Small intestine (tissue), 16 donors: ENCODE measurements at places on chromosomes 4 and X. TPM values are rescaled to one million over a fixed set of nuclear protein-coding genes. Genes with fewer than 3 reads are reported as not detected.
A peak's percentile ranks its signal among the peaks of the same experiment; 100 is the strongest.

DNA sequence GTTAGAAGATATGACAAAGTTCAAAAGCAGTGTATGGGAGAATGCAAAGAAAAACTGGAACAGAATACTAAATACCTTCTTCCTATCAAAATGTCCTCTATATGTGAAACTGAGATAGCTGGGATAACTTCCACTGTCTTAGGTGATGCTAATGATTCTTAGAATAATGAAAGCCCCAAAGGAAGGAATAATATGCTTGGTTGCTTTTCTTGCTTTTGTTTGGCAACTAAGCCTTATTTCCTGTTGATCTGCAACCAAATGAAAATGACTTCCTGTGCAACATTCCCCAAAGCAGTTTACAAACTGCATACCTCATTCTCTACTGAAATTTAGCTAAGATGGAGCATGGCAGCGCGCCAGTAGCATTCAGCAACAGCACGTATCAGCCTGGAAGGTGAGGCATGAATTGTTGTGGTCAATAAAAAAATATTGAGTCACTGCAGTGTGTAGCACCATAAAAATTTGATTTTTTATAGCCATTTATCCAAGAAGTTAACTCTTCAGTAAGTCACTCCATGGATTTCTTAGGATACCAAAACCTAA is 18.7 kb downstream of the NDNF start:
- no peak overlapping the region for H3K27ac ChIP-seq
- no peak for DNase-seq
- no peaks in the 10 kb centered on the region for H3K4me1 ChIP-seq

Gene CFI
- polyA plus RNA-seq: 43.7 TPM

Gene PPARGC1A
- 5.4 TPM for polyA plus RNA-seq

GRCh38 chr4:184826691-184827270 is 1.0 kb upstream of the ACSL1 start:
- peaks cover 3% of the 10 kb centered on the region for H3K4me1 ChIP-seq
- H3K27me3 ChIP-seq: no peaks in the 10 kb centered on the region
- H3K36me3 ChIP-seq: no peaks in the 10 kb centered on the region
- no peak overlapping the region for H3K27ac ChIP-seq
- peak overlapping the region; percentile 26 for H3K4me3 ChIP-seq

DNA sequence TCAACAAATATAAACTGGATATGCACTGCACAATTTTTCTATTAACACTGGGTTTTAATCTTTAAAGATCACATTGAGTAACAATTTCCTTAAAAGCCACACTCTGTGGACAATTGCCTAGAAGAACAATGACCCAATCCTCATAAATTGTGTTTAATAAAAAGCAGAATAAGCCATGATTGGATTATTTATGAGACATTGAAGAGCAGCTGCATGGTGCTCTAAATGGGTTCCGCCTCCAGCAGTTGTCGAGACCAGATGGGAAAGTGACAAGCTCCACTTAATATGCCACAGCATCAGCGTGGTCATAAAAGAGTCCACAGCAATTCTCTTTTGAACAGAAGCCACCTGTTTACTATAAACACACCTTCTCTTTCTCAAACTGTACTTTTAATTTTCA is 635.2 kb upstream of the FRG1 start:
- DNase-seq: no peak
- no peaks in the 10 kb centered on the region for H3K27me3 ChIP-seq
- no peak overlapping the region for H3K27ac ChIP-seq
- no peaks in the 10 kb centered on the region for H3K4me1 ChIP-seq
- H3K36me3 ChIP-seq: no peaks in the 10 kb centered on the region

Gene BMP3
- polyA plus RNA-seq: 0.45 TPM

Gene LPAR4
- not detected for polyA plus RNA-seq

Gene ALPK1
- 6.9 TPM for polyA plus RNA-seq

Gene DUSP21
- 2.2 TPM for polyA plus RNA-seq

DNA sequence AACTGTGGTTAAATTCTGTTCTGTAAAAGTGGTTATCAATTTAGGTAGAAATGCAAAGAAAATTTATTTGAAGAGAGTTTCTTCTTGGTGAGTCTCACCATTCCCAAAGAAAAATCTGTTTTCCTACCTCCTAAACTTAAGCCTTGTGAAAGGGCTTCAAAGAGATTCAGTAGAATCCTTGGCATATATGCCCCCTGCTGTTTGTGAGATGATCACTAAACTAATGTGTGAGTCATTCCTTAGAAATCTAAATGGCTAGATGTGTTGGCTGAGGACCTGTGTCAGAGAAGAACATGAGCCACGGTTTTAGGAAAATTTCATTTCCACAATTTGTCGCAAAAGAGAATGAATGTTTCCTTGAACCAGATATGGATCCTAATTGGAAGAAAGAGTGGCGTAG is 260.9 kb downstream of the SLC7A11 start:
- no peaks in the 10 kb centered on the region for H3K4me1 ChIP-seq
- H3K27me3 ChIP-seq: no peaks in the 10 kb centered on the region
- DNase-seq: no peak

DNA sequence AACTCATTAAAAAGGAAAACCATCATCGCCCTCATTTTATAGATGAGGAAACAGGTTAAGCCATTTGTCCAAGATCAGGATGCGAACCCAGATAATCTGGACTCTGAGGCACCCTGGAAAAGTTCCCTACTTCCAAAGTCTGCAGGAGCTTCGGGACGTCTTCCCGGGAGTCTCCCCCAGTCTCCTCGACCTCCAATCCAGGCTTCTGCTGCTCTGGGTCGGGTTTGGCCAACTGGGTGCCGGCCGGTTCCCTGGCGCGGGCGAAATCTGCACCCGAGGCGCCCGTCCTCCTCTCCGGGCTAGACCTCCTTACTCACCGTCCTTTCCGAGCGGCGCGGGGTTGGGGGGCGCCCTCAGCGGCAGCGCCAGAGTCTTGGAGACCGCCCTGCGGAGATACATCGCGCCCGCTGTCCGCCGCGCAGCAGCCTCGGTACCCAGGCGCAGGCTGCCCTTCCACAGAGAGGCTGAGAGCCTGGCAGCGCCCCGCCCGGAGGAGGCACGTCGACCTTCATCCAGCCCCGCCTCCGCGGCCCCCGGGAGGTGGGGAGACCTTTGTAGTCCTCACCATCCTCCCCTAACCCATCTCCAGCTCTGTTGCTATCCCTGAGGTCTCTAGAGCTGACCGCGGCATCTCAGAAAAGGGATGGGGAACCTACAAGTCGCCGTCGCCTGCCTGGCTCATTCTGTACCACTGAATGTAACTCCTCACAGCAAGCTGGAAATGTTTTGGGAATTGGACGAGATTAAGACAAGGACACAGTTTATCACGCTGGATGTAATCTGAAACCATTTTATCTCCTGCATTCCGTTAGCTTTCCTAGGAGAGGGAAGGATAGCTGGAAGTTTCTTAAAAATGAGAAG is at the start of gene MGARP:
Gene MGARP (minus strand): TSS at position 466 of the 861 bp plus-strand sequence. CDS start 67 bp downstream, at position 399.
- no peak for DNase-seq
- peaks cover 8% of the 10 kb centered on the region for H3K4me1 ChIP-seq
- H3K4me3 ChIP-seq: peak within 1 kb of the TSS; percentile 35
- H3K27me3 ChIP-seq: no peaks in the 10 kb centered on the region

Gene NHS
- polyA plus RNA-seq: under 0.01 TPM

Gene GLRB
- 0.22 TPM for polyA plus RNA-seq

- H3K27me3 ChIP-seq: no peaks in the 10 kb centered on the region
- no peak for DNase-seq
- no peaks in the 10 kb centered on the region for H3K4me1 ChIP-seq
Measured at GRCh38 chr4:96295143-96295741, 455.3 kb downstream of the PDHA2 start.

DNA sequence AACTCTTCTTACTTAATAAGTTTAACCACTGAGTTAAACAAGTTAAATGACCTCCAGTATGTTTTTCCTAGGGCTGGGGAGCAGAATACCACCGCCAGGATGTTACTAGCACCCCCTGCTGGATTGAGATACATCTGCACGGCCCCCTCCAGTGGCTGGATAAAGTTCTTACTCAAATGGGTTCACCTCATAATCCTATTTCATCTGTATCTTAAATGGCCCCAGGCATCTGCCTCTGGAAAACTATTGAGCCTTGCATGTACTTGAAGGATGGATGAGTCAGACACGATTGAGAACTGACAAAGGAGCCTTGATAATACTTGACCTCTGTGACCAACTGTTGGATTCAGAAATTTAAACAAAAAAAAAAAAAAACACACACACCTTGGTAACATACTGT is 61.5 kb upstream of the MMAA start:
- no peak overlapping the region for H3K27ac ChIP-seq
- no peaks in the 10 kb centered on the region for H3K27me3 ChIP-seq
- H3K4me3 ChIP-seq: no peak overlapping the region
- no peaks in the 10 kb centered on the region for H3K4me1 ChIP-seq
- peaks cover 12% of the 10 kb centered on the region for H3K36me3 ChIP-seq

DNA sequence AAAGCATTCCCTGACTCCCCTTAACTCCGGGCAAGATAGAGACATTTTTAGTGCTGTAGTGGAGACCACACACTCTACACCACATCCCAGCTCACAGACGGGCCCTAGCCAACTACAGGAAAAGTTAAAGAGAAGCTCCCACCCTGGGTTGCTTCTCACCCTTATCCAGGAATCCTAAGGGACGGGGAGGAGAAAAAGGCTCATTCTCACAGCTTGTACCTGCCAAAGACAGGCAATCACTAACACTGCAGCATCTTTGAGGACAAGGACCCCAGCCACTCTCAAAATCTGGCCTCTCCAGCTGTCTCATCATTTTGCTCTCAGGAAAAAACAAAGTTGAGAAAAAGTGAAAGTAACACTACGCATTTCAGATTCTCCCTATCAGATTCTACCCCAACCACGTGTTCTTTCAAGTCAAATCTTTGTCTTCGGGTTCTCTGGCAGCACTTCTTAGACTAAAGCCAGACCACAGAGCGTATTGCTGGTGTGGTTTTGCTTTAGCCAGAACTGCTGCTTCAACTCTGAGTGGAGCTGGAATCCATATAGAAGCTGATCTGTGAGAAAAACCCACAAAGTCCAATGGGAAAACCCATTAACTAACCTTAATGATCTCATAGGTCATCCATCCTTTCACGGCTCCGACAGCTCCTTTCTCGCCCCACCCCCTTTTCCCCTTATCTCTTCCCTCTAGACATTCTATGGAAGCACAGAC is 605.9 kb upstream of the DIPK2B start:
- peak; percentile 58 for DNase-seq
- H3K27me3 ChIP-seq: no peaks in the 10 kb centered on the region
- peaks cover 6% of the 10 kb centered on the region for H3K4me1 ChIP-seq
- peaks cover 12% of the 10 kb centered on the region for H3K36me3 ChIP-seq
- no peak overlapping the region for H3K4me3 ChIP-seq
- peak overlapping the region; percentile 51 for H3K27ac ChIP-seq

DNA sequence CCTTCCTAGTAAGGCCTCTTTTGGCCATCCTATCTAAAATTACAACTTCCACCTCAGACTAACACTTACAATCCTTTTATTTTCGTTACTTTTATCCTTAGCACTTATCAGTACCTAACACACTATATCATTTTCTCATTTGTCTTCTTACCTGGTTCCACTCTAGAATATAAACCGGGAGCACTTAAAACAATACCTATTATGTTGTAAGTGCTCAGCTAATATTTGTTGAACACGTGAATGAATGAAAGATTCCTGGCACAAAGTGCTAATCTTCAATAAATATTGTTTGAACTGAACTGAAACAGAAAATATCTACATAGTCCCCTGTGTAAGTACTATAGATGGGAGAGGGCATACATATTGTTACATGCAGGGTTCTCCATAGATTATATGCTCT is 14.4 kb downstream of the MGARP start:
- H3K27ac ChIP-seq: no peak overlapping the region
- H3K27me3 ChIP-seq: no peaks in the 10 kb centered on the region
- H3K4me1 ChIP-seq: no peaks in the 10 kb centered on the region
- no peak overlapping the region for H3K4me3 ChIP-seq
- H3K36me3 ChIP-seq: no peaks in the 10 kb centered on the region
- no peak for DNase-seq

- no peaks in the 10 kb centered on the region for H3K27me3 ChIP-seq
- no peak overlapping the region for H3K27ac ChIP-seq
- no peaks in the 10 kb centered on the region for H3K36me3 ChIP-seq
- peak; percentile 45 for DNase-seq
- no peaks in the 10 kb centered on the region for H3K4me1 ChIP-seq
Measured at GRCh38 chr4:101256222-101256621, 91.1 kb downstream of the PPP3CA start.

Gene TEX11
- 0.04 TPM for polyA plus RNA-seq

DNA sequence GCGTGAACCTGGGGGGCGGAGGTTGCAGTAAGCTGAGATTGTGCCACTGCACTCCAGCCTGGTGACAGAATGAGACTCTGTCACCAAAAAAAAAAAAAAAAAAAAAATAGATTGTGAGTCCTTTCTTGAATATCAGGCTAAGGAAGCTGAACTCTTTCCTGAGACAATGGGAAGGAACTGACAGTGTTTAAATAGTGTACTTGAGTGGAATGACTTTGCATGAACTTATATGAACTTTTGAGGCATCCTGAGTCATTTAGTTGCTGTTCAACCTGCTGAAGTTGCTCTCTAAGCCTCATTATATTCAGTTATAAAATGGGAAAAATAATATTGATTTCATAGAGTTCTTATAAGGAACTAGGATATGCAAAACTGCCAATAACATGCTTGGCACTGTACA is 79.3 kb upstream of the LIMCH1 start:
- H3K4me3 ChIP-seq: no peak overlapping the region
- no peaks in the 10 kb centered on the region for H3K36me3 ChIP-seq
- no peak overlapping the region for H3K27ac ChIP-seq
- H3K27me3 ChIP-seq: no peaks in the 10 kb centered on the region
- DNase-seq: no peak

DNA sequence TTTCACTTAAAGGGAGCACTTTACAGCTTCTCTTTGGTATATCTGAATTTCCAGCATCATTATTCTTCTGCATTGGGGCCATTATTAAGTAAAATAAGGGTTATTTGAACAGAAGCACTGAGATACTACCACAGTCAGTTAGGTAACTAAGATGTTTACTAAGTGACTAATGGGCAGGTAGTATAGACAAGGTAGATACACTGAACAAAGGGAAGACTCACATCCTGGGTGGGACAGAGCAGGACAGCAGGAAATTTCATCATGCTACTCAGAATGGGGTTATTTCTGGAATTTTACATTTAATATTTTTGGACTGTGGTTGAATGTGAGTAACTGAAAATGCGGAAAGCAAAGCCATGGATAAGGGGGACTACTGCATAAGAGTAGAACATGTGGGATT is 316.0 kb downstream of the CCSER1 start:
- no peaks in the 10 kb centered on the region for H3K36me3 ChIP-seq
- no peaks in the 10 kb centered on the region for H3K27me3 ChIP-seq
- no peak overlapping the region for H3K4me3 ChIP-seq
- no peak for DNase-seq
- H3K27ac ChIP-seq: no peak overlapping the region

Gene FAM53A
- polyA plus RNA-seq: not detected

DNA sequence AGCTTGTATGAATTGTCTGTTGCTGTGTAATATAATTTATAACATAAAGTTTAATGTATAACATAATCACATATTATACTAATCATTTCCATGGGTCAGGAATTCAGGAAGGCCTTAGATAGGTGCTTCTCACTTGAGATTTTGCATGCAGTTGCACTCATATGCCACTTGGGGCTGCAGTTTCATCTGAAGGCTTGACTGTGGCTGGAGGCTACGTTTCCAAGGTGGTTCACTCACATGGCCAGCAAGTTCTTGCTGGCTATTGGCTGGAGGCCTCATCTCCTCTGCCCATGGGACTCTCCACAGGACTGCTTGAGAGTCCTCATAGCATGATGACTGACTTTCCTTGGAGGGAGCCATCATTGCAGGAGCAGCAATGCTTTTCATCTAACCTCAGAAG is 53.4 kb upstream of the STX18 start:
- no peak overlapping the region for H3K4me3 ChIP-seq
- H3K27me3 ChIP-seq: no peaks in the 10 kb centered on the region
- no peaks in the 10 kb centered on the region for H3K36me3 ChIP-seq

Gene GPC3
- polyA plus RNA-seq: not detected

Gene UBA6
- polyA plus RNA-seq: 5.4 TPM

Gene ANAPC4
- 25.0 TPM for polyA plus RNA-seq

- H3K27me3 ChIP-seq: no peaks in the 10 kb centered on the region
- H3K36me3 ChIP-seq: no peaks in the 10 kb centered on the region
- DNase-seq: peak; percentile 7
- no peak overlapping the region for H3K4me3 ChIP-seq
Measured at GRCh38 chr4:65050786-65051185, 619.5 kb downstream of the EPHA5 start.

Gene TMEM156
- polyA plus RNA-seq: 1.4 TPM
